Fibroblast of villous mesenchyme (primary cell): ENCODE measurements at places on chromosomes 5 and 9.
A peak's percentile ranks its signal among the peaks of the same experiment; 100 is the strongest.

- peak; percentile 52 for DNase-seq
Observed at GRCh38 chr5:59245198-59245597, 648.3 kb downstream of the PDE4D start.

GRCh38 chr9:124429530-124429867, 14.3 kb upstream of the PSMB7 start:
- DNase-seq: no peak

DNA sequence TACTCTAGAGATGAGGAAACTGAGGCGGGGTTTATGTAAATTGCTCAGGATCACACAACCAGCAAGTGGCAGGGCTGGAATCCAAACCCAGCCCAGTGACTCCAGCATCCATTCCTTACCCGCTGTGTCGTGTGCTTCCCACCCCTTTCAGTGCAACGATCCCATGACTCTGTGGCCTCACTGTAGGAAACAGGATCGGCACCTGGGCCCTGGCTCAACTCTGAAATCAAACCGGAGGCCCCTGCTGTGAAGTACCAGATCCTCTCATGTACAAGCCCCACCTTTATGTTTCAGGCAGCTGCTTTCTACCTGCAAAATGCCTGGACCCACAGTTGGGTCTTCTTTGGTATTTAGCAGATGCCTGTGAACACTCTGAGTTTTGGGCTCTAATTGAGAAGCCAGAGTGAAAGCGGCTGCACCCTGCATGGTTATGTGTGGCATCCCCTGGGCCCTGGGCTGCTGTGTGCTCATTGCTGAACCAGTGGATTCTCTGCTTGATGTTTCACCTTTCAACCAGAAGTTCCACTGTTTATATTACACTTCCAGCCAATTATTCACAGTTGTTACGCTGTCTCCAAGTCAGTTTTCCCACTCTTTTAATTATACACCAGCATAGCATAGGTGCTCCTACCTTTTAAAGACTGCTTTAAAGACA, 36.7 kb downstream of the ABLIM3 start:
- no peak for DNase-seq

DNA sequence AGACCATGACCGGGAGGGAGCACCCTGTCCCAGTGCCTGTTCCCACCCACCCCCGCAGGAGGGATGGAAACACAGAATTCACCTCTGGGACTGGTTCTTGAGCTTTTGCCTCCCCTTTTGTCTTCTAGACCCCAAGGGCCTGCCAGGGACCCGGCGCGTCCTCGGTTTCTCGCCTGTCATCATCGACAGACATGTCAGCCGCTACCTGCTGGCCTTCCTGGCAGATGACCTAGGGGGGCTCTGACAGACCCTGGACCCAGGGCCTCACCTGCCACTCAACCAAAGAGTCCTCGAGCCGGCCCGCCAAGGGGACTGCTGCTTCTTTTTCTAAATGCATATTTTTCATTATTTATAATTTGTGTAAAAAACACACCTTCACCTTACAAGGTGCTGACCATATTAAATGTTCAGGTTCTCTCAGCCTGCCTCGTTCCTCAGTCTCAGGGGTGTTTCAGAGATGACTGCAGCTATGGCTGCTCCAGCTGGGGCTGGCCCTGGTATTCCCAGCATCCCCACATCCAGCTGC, 16.9 kb downstream of the CARD19 start:
- no peak for DNase-seq

DNA sequence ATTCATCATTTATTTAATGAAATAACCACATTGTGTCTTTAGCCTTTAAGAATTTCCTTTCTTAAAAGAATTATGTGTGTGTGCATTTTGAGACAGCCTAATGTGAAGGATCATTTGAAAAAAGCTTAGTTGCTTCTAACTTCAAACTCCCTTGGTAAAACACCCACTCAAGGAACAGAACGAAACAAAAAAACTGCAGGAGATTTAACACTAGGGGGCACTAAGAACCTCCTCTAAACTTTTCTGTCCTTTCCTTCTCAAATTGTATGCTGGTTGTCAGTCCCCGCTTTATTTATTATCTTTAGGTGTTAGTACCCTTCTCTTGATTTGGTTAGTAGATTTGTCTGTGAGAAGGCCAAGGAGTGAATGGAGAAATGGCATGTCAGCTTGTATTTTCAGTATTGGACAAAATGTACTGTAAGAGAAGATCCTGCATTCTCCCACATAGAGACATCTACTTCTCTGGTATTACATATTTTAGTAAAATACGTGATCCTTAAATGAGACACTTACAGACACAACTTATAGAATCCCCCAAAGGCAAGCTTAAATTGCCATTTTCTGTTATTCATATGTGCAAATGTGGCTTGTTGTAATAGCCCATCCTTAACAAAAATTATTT, 229.7 kb downstream of the MRPS30 start:
- DNase-seq: peak; percentile 0

- no peak for DNase-seq
Observed at GRCh38 chr5:160743027-160743426, 109.0 kb downstream of the ATP10B start.

- DNase-seq: peak; percentile 86
Observed at GRCh38 chr5:178078197-178079010, 34.9 kb upstream of the N4BP3 start.

DNA sequence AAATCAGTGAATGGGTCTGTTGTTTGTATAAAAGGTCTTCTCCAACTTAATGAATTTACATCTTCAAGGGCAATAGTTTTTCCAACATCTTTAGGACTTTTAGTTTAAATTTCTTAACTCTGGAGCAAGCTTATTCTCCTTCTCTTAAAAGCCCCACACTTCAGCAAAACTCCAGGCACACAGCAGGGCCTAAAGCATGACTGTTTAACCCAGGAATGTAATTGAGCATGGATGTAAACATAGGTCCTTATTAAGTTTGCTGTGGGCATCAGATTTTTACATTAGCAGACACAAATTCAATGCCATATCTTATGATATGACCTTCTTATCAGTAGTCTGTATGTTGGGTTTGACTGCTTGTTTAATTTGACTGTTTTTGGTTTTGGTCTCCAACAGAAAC, 78.9 kb downstream of the ABCA1 start:
- DNase-seq: no peak

DNA sequence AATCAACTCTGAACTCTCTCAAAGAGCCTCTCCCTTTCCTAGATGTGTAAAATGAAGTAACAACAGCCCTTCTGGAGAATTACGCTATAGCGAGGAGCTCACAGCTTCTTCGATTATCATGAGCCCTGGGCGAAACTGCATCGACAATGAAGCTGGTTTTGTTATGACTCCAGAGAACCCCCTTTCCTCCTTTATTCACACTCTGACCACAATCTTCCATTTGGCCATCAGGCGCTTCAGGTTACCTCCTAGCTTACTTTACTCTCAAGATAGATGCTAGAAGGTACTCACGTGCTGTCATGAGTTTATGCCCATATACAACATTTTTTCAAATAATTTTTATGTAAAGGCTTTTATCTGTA, 362.7 kb upstream of the RFX3 start:
- no peak for DNase-seq

DNA sequence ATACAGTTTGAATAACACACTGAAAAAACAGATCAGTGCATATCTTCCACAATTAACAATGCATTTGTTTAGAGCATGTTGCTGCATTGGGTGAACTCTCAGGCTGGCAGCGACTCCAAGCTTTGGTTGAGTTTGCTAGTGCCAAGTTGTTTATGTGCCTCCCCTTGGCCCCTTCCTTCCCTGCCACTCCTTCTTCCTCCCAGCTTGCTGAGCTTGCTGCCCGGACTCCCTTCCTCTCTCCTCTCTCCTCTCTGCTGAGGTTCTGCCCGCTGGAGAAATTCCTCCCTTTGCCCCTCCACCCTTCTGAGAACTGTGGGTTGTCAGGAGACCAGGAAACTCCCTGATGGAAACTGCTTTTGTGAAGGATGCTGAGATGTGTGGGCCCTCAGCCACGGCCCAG, 247.3 kb downstream of the PDZD2 start:
- no peak for DNase-seq

DNA sequence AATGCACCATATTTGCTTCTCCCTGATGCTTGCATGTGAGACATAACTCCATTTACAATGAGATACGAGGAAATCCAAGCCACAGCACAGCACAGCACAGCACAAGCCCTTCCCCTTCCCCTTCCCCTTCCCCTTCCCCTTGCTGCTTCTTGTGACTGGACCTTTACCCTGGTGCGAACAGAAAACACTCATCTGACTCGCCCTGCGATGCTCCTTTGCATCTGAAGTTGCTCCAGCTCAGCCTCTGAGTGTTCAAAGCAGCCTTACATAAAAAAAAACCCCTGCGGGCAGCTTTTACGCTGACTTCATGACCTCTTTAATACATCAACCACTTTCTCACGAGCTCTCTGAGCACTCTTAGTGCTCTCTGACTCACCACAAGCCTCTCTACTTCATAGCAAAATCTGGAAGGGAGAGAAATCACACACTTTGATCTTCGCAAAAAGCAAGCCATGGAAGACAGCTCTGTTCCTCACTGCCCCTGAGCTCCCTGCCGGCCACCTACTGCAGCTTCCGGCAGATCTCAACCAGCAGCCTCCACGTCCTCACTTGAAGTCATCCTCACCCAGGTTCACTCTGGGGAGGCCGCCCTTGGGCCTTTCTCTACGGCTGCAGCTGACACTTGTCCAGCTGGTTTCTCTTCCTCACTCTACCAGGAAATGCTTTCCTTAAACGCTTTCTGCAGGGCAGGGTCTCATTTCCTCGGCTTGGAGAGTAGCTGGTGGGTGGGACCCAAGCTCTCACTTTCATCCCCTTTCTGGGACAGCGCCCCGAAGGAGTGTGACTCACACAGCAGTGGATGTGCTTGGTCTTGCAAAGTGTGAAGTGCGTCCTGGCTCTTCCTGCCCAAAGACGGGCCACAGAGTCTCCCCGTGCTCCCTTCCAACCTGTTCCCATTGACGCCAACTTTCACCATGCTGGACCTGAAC, 5.3 kb downstream of the SLC34A1 start:
- peak; percentile 96 for DNase-seq

- DNase-seq: peak; percentile 83
Observed at GRCh38 chr5:65854925-65855324, 71.5 kb upstream of the ERBIN start.

- no peak for DNase-seq
Observed at GRCh38 chr9:99778836-99779235, 42.8 kb upstream of the NR4A3 start.

DNA sequence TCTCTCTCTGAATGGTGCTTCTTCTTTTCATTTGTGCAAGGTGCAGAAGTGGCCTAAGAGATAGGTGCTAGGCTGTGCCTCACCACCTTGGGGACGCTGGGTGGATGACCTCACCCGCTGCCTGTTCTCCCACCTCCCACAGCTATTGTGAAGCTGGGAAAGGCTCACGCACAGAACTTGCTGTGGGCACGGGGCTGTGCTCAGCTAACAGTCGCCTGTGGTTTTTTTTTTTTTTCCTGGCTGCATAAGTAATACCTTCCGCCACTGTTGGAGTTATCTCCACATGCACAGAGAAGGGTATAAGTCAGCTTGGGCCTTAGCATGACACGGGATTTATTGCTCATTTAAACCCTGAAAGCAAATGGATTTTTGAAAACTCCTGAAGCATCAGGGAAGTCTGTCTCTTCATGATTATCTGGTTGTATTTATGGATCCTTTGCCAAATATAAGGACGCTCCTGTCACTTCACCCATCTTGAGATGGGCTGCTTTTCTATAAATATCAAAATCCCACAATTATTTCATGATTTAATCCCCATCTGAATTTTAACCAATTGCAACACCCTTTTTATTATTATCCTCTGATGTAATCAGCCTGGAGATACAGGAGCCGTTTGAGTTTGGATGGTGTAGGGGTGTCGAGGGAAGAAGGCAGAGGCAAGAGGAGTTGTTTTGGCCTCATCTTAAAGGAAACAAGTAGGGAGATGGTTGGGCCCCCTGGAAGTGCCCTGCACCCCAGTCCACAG, 9.0 kb downstream of the DBH start:
- no peak for DNase-seq

DNA sequence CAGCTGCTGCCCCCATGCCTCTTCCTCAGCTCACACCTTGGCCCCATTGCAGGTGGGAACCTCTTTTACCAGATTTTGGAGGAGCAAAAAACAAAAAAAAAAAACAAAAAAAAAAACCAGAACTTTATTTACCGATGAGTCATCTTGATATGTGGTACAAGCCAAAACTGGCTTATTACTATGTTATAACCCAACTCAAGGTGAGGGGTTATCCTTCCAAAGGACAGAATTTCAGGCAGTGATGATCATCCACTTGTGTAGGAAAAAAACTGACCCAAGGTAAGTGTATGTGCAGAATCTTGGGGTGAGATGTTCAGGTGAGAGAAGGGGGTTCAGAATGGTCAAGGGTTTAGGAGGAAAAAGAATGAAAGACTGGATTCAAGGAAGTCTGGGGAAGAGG, 142.6 kb upstream of the FST start:
- no peak for DNase-seq

GRCh38 chr9:112127281-112127680, 47.8 kb downstream of the SUSD1 start:
- no peak for DNase-seq

DNA sequence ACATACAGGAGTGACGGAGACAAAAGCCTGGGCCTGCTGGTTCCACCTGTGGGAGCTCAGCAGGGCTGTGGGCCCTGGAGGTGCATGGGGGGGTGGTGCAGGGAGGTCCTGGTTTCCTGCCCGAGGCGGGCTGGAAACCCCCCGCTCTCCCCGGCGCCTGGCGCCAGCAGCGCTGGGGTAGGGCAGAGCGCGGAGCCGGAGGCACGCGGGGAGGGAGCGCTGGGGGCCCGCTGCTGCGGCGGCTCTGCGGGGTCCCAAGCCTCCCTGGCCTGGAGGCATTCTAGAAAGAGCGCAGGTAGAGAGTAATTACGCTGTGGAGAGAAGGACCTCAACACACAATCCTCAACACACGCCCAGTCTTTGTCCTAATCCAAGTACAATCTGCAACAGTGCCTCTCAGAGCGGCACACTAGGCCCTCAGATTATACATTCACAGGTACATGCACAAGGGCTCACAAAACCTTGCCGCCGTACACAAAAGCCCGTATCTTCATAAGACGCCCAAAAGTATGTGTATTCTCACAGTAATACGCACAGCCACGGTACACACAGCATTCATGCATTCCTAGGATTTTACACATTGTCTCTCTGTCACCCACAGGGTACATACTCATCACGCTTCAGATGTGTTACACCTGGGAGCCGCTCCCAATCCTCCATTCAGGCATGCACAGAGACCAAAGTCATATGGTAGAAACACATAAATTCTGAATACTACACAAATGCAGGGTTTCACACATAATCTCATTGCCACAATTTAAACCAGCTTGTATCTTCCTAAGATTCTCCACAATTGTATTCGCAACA, 2.1 kb upstream of the HAND1 start:
- no peak for DNase-seq

DNA sequence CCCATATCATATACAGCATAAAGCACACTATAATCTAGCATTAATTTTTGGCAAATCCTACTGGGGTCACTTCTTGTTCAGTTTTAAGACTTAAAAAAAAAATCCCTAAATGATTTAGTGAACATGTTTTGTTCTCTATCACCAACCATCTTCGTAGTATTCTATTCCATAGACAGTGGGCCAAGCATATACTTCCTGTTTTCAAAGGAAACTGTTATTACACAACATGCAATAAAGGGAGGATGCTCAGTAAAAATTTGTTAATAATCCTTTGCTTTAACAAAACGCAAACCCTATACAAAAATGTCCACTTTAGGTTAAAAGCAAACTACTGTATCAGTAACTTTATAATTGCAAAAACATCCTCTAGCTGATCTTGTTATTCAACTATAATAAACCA, 13.0 kb downstream of the CCNH start:
- DNase-seq: no peak
